ENCODE measurements at places on chromosomes 1 and 21. TPM values are rescaled to one million over a fixed set of nuclear protein-coding genes. Genes with fewer than 3 reads are reported as not detected.

DNA sequence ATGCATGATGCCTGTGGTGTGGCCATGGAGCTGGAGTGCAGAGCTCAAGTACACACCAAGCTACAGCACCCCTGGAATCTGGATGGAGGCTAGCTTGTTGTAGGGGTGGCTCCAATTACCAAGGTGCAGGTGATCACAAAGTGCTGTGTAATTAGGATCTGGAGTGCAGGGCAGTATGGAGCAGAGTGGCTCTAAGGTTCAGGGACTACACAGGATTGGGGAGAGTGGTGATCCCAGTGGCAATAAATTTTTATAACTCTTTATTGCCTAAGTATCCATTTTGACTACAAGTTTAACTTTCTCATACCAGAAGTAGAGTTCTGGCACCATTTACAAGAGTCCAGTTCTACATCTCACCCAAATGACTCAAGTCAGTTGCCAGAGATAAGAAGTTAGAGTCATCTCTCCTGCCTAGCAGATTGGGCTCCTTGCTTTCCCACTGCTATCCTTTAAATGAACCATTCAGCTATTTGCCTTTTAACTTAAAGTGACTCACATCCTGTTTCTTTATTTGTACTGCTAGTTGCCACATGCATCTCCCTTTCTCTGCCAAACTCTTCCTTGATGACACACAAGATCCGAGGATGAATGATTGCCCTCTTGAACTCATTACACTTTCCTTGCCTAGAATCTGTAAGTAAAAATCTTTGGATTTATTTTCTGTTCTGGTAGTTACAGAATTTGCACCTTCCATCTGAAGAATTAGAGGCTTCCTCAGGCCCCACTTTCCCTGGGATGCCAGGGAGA, 427.2 kb downstream of the KCNT2 start:
- no peak for DNase-seq

- no peak for DNase-seq
These were observed 267.8 kb upstream of the SNX7 start for GRCh38 chr1:98393719-98394118.

DNA sequence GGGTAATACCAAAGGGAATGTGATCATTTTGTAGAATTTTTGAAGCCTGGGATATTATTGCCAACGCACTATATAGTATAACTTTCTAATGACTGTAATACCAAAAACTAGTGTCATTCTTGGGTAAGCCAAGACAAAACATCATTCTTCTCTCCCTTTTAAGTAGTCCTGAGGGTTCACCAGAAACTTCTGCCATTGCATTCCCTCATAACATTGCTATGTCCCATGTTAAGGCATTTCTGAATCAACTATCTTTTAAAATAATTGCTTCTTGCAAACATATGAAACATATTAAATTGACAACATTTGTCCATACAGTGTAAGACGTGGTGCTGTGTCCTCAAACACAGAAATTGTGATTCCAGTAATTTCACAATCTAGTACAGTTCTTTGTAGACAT, 29.9 kb upstream of the C1orf21 start:
- no peak for DNase-seq

DNA sequence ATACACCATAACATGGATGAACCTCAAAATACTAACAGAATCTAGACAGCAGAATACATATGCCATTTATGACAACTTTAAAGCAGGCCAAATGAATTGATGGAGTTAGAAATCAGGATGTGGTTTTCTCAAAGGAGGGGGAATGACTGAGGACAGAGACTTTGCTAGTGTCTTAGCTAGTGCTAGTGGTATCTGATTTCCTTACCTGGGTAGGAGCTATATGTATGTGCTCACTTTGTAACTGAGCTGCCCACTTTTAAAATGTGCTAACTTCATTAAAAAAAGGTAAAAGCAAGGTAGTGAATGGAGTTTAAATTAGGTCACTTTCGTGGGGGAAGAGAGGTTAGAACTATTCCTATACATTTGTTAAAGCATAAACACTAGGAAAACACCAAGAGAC, 2.6 kb downstream of the GTF2B start:
- no peak for DNase-seq

The CD84 gene
- 14.2 TPM for total RNA-seq

The VPS45 gene
- total RNA-seq, result 25.5 TPM

The MAP1LC3C gene
- not detected for total RNA-seq

The S100A5 gene
- total RNA-seq, result 0.45 TPM

Measured in GM12878 (cell line).